ENCODE measurements at places on chromosomes 5 and 9. TPM values are rescaled to one million over a fixed set of nuclear protein-coding genes. Genes with fewer than 3 reads are reported as not detected.

The DMRT2 gene
- not detected for total RNA-seq

The SPARC gene
- total RNA-seq, result 644 TPM

The FAXDC2 gene
- total RNA-seq, result 3.1 TPM

The FCN1 gene
- total RNA-seq, result not detected

The XPA gene
- total RNA-seq, result 4.2 TPM

The EQTN gene
- not detected for total RNA-seq

The SLC23A1 gene
- not detected for total RNA-seq

The LPAR1 gene
- 106 TPM for total RNA-seq

The ZNF366 gene
- not detected for total RNA-seq

The PHF24 gene
- 0.74 TPM for total RNA-seq

The PCA3 gene
- not detected for total RNA-seq

The SPATA31A5 gene
- not detected for total RNA-seq

The TXNDC8 gene
- not detected for total RNA-seq

The DPYSL3 gene
- total RNA-seq, result 62.7 TPM

The OR2K2 gene
- total RNA-seq, result not detected

The LRRC70 gene
- 0.17 TPM for total RNA-seq

The ELAVL2 gene
- total RNA-seq, result not detected

The ABL1 gene
- total RNA-seq, result 47.2 TPM

The RETREG1 gene
- total RNA-seq, result 0.84 TPM

The ORM2 gene
- not detected for total RNA-seq

The PCDHGB1 gene
- 0.30 TPM for total RNA-seq

The LCN12 gene
- not detected for total RNA-seq

The SH3RF2 gene
- 1.0 TPM for total RNA-seq

The PCDHA11 gene
- total RNA-seq, result not detected

The FGFR4 gene
- 8.8 TPM for total RNA-seq

The NEURL1B gene
- total RNA-seq, result 6.2 TPM

The TCF7 gene
- 2.7 TPM for total RNA-seq

The PCDHGA11 gene
- 10.9 TPM for total RNA-seq

The SERF1A gene
- 1.5 TPM for total RNA-seq

The DOCK8 gene
- total RNA-seq, result under 0.01 TPM

The GPRIN1 gene
- total RNA-seq, result 9.2 TPM

The SLC6A18 gene
- total RNA-seq, result not detected

The SAXO1 gene
- not detected for total RNA-seq

The SLC34A3 gene
- total RNA-seq, result not detected

The NDUFB6 gene
- 62.3 TPM for total RNA-seq

The SNCAIP gene
- 3.3 TPM for total RNA-seq

The GARIN3 gene
- total RNA-seq, result not detected

The ECSCR gene
- total RNA-seq, result 1.0 TPM

The RNF208 gene
- 1.2 TPM for total RNA-seq

The GABBR2 gene
- total RNA-seq, result 4.0 TPM

The PCYOX1L gene
- total RNA-seq, result 11.7 TPM

The NR6A1 gene
- 0.15 TPM for total RNA-seq

The ZCCHC7 gene
- 8.9 TPM for total RNA-seq

The LCN1 gene
- not detected for total RNA-seq

The NOXA1 gene
- total RNA-seq, result 0.17 TPM

The CAAP1 gene
- 12.1 TPM for total RNA-seq

The GFRA3 gene
- total RNA-seq, result not detected

The C5orf52 gene
- not detected for total RNA-seq

The RIOK2 gene
- 16.3 TPM for total RNA-seq

The SLC1A1 gene
- 0.45 TPM for total RNA-seq

The ANKRD55 gene
- total RNA-seq, result not detected

The LEAP2 gene
- total RNA-seq, result 0.34 TPM

The PCDHA1 gene
- total RNA-seq, result not detected
